Ascending aorta (tissue), 2 donors: ENCODE measurements at places on chromosomes 16 and 17.

GRCh38 chr16:50706250-50706649, 12.8 kb downstream of the NOD2 start:
- H3K4me3 ChIP-seq, result no peak overlapping the region
- no peaks in the 10 kb centered on the region for H3K27me3 ChIP-seq
- H3K27ac ChIP-seq, result no peak overlapping the region
- DNase-seq, result no peak
- H3K36me3 ChIP-seq, result no peaks in the 10 kb centered on the region
- no peaks in the 10 kb centered on the region for H3K4me1 ChIP-seq

DNA sequence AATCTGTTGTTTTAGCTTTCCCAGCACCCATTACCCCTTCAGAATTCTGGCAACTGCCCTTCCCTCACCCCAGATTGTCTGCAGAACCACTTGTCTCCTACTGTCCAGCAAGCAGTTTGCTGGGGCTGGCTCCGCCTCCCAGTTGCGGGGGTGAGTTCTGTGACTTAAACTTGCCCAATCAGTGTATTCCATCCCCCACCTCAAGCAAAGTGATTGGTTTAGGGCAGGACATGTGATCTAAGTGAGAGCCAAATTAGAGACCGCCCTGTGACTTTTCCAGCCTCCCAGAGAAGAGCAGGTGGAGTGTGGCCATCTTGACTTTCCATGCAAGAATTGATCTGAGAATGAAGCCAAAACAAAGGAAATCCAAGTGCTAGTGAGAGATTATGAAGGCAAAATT, 22.7 kb upstream of the SRCIN1 start:
- no peak for DNase-seq
- no peaks in the 10 kb centered on the region for H3K27me3 ChIP-seq
- H3K4me1 ChIP-seq, result no peaks in the 10 kb centered on the region
- H3K4me3 ChIP-seq, result no peak overlapping the region
- H3K27ac ChIP-seq, result no peak overlapping the region

DNA sequence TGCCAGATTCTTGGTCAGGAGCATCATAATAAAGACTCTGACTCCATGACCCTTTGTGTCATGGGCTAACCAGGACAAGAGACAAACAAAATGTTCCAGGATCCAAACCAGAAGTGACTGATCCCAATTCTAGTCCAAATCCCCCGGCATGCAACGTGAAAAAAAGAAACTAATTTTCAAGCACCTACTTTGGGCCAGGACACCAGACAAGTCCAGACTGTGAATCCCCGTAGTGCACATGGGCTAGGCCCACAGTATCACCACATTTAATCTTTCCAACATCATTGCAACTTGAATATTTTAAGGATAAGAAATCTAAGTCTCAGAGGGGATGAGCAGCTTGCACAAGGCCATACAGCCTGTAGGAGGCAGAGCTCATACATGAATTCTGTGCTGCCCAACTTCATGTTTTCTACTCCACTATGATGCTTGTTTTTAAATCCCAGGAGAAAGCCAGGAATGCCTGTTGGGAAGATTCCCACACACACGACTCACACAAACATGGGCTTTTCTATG, 365.7 kb downstream of the NPIPA8 start:
- H3K27ac ChIP-seq, result no peak overlapping the region
- no peaks in the 10 kb centered on the region for H3K27me3 ChIP-seq
- no peak for DNase-seq
- no peaks in the 10 kb centered on the region for H3K4me1 ChIP-seq
- no peaks in the 10 kb centered on the region for H3K36me3 ChIP-seq

DNA sequence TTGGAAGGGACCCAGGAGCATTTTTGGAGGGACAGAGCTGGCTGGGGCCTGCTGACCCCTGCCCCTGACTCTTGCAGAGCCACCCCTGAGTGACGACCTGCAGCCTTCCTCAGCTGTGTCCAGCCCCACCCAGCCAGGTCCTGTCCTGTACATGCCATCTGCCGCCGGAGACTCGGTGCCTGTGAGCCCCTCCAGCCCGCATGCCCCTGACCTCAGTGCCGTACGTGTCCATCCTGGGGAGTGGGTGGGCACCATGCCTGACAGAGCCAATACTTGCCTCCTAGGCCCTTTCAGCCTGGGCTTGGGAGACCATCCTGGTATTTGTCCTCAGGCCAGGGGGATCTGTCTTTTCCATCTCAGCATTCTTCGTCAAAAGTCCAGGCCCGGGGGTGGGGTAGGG, 27.5 kb downstream of the UNC13D start:
- H3K27ac ChIP-seq, result no peak overlapping the region
- no peak for DNase-seq
- H3K36me3 ChIP-seq, result peaks cover 76% of the 10 kb centered on the region
- H3K4me3 ChIP-seq, result no peak overlapping the region
- no peaks in the 10 kb centered on the region for H3K4me1 ChIP-seq
- no peaks in the 10 kb centered on the region for H3K27me3 ChIP-seq

DNA sequence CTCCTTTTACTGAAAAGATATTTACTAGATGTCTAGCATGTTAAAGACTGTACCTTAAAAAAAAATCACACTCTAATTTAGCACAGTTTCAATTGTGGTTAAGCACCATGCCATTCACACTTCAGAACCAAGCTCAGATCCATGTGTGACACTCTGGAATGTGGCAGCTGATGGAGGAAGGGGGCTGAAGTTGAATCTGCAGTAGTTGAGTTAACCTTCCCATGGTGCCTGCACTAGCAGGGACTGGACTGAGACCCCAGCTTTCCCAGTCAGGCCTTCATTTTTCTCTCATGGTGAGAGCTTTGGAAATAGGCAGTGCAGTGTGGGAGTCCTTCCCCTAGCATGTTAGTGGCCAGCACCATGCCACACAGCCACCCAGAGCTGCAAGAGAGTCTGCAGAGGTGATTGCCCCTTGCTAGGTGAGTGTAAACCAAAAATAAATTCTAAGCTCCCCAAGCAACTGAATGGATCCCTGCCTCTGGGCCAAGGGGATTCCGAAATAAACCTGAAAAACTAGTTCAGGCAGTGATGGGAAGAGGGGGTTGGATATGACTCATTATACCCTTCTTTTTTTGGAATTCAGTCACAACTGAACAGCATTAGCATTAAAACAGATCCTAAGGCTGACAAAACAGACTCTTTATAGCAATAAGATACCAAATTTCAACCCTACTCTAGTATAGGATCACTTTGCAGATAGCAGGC, 208.5 kb downstream of the WWOX start:
- no peak overlapping the region for H3K4me3 ChIP-seq
- H3K36me3 ChIP-seq, result no peaks in the 10 kb centered on the region
- no peak for DNase-seq
- no peaks in the 10 kb centered on the region for H3K4me1 ChIP-seq
- H3K27ac ChIP-seq, result no peak overlapping the region

- H3K4me3 ChIP-seq, result no peak overlapping the region
- no peaks in the 10 kb centered on the region for H3K36me3 ChIP-seq
- no peaks in the 10 kb centered on the region for H3K27me3 ChIP-seq
- no peak for DNase-seq
- H3K4me1 ChIP-seq, result peaks cover 6% of the 10 kb centered on the region
Measured at GRCh38 chr16:85632709-85633437, 19.8 kb downstream of the GSE1 start.

DNA sequence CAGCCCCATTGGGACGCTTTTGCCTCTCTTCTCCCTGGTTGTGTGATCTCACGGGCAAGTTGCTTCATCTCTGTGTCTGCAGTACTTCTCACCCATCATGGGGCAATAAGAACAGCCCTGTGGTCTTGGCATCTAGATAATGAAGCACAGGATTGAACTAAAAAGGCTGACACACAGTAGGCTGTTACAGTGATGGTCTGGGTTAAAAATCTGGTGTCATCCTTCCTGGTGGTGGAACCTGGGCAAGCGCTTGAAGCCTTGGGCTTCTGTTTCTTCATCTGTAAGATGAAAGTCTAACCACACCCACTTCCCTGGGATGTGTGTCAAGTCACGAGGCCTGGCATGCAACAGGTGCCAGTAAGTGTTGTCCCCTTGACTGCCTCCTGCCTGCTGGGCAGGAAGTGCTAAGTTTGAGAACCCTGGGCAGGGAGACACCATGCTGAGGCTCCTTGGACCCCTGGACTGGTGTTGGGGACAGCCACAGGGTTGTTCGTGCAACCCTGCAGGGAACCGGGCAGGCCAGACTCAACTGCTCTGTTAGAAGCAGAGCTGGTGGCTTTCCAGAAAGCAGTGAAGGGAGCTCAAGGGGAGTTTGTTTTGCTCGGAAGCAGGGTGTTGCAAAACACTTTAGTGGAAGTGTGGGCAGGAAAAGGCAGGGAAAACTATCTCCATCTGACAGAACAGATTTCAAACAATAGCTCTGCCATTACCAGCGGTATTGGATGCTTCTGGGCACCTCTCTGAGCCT, 5.9 kb upstream of the MAP2K3 start:
- peaks cover 19% of the 10 kb centered on the region for H3K4me1 ChIP-seq
- no peak for DNase-seq
- no peak overlapping the region for H3K27ac ChIP-seq
- no peaks in the 10 kb centered on the region for H3K27me3 ChIP-seq
- no peaks in the 10 kb centered on the region for H3K36me3 ChIP-seq

DNA sequence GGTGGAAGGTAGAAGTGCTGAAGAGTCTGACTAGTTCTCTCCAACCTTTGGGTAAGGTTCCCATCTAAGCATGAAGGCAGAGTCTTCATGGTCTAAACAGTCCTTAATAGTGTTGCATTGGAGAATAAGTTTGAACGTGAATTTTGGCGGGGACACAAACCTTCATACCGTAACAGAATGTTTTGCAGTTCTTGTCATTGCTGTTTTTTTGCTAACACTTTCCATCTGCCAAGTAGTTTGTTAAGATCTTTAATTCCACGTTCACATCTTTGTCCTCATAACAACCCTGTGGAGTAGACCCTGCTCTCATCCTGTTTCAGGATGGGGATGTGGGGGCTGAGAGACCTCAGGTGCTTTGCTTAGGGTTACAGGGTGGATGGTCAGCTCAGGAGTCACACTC, 936.9 kb upstream of the EEF2KMT start:
- H3K27me3 ChIP-seq, result no peaks in the 10 kb centered on the region
- H3K36me3 ChIP-seq, result no peaks in the 10 kb centered on the region
- H3K27ac ChIP-seq, result no peak overlapping the region
- H3K4me1 ChIP-seq, result no peaks in the 10 kb centered on the region
- no peak for DNase-seq
- no peak overlapping the region for H3K4me3 ChIP-seq

DNA sequence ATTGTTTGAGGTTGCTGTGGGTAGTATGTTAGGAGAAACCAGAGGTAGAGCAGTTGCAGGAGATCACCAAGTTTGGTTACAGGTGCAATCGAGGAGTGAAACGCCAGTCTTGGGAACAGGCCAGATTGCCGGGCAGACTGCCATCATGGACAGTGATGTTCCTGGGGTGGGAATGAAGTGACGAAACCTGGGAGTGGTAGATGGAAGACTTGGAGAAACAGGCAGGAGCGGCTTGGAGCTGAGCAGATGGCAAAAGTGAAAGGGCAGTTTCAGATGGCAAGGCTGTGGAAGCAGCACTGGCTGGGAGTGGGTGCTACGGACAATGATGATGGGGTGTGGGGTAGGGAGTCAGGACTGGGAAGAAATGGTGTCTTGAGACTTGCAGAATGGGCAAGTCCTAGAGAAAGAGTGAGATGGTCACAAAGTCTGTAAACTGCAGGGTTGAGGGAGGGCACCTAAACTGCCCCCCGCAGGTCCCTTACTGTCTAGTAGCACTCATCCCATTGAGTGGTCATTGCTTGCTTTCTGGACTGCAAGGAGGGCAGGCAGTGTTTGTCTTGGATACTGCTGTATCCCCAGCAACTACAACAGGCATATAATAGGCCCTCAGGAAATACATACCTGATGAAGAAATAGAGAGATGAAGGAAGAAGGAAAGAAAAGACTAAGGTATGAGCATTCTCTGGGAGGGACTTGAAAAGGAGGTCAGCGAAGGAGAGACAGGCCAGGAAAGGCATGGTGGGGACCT, 29.5 kb upstream of the ULK2 start:
- no peak overlapping the region for H3K27ac ChIP-seq
- peaks cover 19% of the 10 kb centered on the region for H3K36me3 ChIP-seq
- no peaks in the 10 kb centered on the region for H3K27me3 ChIP-seq
- H3K4me3 ChIP-seq, result no peak overlapping the region

DNA sequence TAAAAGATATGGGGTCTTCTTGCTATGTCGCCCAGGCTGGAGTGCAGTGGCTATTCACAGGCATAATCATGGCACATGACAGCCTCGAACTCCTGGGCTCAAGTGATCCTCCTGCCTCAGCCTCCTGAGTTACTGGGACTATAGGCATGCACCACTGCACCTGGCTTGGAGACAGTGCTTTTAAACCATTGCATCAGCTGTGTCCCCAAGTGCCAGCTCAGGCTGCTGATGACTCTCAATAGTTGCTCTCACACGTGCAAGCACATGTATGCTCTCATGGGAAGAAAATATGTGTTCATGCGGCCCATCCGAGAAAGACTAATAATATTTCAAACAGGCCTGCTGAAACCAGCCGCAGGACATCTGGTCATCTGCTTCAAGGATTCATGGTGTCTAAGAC, 8.8 kb downstream of the CCL16 start:
- no peaks in the 10 kb centered on the region for H3K36me3 ChIP-seq
- no peaks in the 10 kb centered on the region for H3K27me3 ChIP-seq
- no peaks in the 10 kb centered on the region for H3K4me1 ChIP-seq
- H3K27ac ChIP-seq, result no peak overlapping the region
- no peak overlapping the region for H3K4me3 ChIP-seq

GRCh38 chr17:57999496-58000017, 7.5 kb downstream of the SRSF1 start:
- no peak for DNase-seq
- H3K4me1 ChIP-seq, result no peaks in the 10 kb centered on the region
- H3K4me3 ChIP-seq, result no peak overlapping the region
- H3K27me3 ChIP-seq, result no peaks in the 10 kb centered on the region

DNA sequence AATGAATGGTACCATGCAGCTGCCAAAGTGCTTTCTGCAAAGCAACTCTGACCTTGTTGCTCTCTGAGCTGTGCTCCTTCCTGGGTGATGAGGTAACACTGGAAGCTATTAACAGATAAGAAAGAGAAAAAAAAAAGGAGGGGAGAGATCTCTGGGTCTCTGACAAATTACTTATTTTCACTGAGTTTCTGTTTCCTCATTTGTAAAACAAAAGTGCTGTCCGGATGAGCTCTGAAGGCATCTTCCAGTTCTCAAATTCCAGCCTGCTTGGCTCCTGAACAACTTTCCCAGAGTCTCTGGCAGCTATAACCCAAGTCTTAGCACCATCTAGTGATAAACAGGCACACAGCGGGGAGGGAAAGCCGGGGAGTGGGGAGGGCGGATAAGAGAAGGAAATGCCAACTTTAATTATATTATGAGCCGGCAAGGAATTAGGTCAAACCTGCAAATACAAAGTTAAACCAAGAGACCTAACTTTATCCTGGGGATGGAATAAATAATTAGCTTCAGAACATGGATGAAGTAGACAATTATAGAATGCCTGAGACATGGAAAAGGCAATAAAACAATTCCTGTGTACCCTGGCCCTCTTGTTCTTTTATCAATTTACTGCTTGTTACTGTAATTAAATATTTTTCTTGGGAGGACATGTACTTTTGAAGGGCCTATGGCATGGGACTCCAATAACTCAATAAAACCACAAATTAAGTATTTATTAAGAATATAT, 61.3 kb upstream of the KIFC3 start:
- H3K4me3 ChIP-seq, result no peak overlapping the region
- DNase-seq, result no peak
- no peaks in the 10 kb centered on the region for H3K27me3 ChIP-seq
- H3K36me3 ChIP-seq, result no peaks in the 10 kb centered on the region
- H3K27ac ChIP-seq, result no peak overlapping the region
